ENCODE measurements at places on chromosomes 7 and 10.

DNA sequence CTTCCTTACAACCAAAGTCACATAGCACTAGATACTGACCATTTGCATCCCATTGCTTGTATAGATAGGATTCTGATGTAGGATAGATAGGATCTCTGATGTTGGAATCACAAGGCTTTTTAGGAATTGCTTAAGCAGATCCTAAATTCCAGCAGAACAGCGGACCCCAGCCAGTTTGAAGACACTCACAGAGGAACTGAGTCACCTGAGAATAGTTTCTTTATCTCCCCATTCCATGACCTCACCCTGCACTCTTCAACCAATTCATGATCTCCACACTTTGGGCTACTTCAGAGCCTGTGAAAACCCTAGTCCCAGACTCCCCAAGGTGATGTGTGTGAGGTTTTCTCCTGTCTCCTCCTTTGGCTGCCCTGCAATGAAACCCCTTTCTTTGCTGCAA is 179.4 kb downstream of the CNTNAP2 start:
- ATAC-seq: no peak

GRCh38 chr7:29806208-29806994 is at the start of gene WIPF3:
Gene WIPF3 (plus strand): TSS chr7:29806508. CDS start chr7:29834725, 28,217 bp downstream.
- peak; percentile 84 for ATAC-seq

- no peak for ATAC-seq
These were observed 8.7 kb downstream of the TTYH3 start for GRCh38 chr7:2640482-2640830.

DNA sequence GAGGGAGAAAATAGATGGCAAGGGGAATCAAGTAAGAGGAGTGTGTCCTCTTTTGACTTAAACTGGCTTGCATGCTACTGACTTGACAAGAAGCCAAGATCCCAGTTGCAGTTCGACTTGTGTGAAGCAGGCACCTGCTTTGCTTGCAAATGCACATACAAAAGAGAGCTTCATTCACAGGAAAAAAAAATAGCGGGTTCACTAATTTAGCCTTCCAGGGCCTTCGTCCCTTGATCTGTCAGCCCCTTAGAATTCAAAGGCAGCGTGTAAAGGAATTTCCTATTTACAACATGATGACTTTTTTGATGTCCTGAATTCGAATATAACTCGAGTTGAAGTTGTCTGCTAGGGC is 192.1 kb downstream of the CELF2 start:
- ATAC-seq: no peak

DNA sequence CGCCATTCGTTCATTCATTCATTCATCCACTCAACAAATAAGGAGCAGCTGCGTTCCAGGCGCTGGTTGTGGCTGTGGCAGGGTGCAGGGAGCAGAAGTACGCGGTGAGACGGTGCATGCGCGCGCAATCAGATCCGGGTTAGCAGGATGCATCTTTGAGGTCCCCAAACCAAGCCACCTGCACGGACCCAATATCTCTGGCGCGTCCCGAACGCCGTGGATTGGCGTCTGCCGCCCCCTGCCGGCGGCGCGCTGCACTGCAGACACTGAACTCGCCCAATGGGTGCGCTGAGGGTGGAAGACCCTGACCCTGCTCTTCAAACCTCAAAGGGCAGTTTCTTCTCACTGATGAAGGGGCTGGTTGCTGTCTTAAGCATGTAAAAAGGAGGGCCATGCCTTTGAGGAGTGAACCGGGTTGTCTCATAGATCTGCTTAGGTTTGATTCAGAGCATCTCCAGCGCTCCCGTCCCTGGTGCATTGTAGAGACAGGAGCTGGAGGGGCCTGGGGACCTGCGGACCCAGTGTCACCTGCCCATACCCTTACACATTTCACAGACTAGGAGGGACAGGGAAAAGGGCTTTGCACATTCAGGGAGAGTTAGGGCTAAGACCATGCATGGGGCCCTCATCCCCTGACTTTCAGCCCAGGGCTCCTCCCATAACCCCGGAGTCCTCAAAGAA is 102.5 kb downstream of the RAMP3 start:
- ATAC-seq: peak; percentile 53

- ATAC-seq: no peak
These were observed 139.1 kb downstream of the AHR start for GRCh38 chr7:17437586-17437985.

- no peak for ATAC-seq
These were observed 18.8 kb downstream of the TMEM196 start for GRCh38 chr7:19754521-19755116.

DNA sequence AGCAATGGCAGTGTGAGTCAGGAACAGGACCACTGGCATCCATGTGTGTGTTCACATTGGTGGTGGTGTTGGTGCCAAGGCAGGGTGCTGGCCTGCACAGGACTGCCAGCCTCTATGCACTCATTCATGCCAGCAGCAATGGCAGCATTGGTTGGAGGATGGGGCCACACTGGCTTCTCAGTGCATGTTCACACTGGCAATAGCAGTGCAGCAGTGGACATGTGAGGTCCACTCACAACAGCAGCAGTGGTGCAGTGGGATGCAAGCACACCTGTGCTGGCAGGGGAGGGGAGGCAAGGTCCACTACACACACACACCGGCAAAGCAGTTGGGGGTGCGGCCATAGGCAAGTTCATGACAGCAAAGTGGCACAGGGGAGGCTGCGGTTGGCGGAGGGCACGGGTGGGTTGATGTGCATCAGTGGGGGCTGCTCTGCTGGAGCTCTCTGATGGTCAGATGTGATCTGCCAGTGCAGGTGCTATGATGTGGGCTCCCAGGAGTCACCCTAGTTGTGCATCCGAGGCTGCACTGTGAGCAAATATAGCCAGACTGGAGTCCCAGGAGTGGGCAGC is 57.8 kb upstream of the TNKS2 start:
- ATAC-seq: no peak

- ATAC-seq: peak; percentile 5
These were observed 1.6 kb downstream of the TCF7L2 start for GRCh38 chr10:112951359-112952281.

DNA sequence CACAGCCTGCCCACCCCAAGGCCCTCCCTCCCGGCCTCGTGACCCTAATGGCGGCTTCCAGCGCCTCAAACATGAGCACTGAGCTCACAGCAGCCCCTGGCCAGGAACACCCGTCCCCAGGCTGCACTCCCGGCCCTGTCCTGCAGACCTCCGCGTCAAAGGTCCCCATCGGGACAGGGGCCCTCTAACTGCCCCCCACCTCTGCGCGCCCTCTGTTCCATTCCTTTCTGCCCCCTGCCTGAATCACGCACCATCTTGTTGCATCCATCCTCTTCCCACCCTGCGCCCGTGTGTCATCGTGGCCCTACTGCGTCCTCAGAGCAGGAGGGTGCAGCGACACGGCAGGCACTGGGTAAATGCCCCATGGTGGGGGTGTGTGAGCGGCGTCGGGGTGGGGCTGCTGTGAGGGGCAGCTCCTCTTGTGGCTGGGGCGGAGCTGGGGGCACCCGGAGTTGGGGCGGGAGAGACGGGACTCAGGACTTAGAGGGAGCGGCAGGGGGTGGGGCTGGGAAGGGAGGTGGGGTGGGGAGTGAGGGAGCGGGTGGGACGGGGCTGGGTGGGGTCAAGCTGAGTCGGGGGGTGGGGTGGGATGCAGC is 13.4 kb downstream of the SLC29A4 start:
- ATAC-seq: peak; percentile 73

DNA sequence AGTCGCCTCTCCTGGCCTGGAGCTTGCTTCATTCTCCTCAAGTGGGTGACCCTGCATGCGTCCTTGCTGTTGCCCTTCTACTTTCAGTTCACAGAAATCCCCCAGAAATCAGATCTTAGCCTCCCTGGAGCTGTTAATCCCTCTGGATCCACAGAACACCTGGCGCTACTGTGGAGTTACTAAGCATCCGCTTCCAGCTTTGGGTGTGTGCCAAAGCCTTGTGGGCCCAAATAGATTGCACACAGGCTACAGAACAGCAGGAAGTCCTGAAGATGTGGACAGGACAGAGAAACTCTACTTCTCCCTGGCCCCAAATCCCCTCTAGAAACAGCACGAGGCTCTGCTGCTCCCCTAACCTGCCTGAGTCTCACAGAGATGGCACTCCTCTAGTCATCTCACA is 36.6 kb upstream of the PDLIM1 start:
- ATAC-seq: no peak

DNA sequence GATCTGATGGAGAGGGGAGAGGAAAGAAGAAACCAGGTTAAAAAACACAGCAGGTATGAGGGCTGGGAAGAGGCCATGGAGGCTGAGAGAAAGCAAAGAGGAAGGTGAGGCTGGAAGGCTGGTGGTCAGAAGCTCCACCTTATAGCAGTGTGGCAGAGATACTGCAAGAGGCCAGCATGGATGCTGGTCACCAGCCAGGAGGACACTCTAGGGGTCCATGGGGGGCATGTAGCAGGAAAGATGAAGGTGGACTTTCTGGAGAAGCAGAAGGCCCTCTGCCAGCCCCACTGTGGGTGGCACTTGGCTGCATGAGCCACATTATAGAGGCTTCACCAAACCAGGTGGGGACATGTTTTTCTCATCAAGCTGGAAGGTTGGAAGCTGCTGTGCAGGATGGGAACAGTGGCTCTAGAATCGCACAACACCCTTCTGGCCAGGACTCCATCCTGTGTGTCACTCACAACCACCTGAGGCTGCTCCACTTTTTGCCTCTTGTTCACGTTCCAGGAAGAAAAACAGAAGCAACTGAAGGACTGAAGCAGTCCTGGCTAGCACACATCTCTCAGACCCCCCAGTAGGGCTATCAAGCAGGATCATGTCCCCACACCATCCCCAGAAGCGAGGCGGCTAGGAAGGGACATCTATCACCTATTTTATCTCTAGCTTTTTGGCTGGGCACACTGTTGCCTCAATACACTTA is 587.5 kb upstream of the MGMT start:
- no peak for ATAC-seq

DNA sequence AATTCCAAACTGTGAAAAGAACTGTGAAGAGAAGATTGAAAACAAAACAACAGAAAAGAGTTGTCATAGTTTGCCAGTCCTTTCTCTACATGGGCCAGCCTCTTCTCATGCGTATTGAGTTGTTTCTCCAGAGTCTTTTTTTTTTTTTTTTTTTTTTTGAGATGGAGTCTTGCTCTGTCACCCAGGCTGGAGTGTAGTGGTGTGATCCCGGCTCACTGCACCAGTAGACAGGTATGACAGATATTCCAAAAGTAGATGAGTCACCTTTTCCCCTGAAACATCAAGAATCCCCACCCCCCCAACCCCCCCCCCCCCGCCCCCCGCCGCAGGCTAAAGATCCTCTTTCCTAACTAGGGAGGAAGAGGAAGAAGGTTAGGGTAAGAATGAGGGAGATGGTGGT is 15.6 kb upstream of the KMT2C start:
- no peak for ATAC-seq

DNA sequence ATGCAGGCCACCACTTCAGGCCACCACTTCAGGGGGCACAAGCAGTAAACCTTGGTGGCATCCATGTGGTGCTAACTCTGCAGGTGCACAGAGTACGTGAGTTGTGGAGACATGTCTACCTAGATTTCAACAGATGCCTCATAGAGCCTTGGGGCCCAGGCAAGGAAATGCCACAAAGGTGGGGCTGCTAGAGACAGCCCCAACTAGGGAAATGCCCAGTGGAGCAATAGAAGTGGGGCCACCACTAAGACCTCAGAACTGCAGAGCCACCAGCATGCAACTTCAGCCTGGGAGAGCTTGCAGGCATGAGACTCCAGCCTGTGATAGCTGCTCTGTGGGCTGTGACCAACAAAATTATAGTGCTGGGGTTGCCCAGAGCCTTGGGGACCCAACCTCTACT is 107.6 kb downstream of the DNAJC1 start:
- no peak for ATAC-seq

GRCh38 chr7:112159351-112159750 is 46.8 kb downstream of the DOCK4 start:
- ATAC-seq: no peak

DNA sequence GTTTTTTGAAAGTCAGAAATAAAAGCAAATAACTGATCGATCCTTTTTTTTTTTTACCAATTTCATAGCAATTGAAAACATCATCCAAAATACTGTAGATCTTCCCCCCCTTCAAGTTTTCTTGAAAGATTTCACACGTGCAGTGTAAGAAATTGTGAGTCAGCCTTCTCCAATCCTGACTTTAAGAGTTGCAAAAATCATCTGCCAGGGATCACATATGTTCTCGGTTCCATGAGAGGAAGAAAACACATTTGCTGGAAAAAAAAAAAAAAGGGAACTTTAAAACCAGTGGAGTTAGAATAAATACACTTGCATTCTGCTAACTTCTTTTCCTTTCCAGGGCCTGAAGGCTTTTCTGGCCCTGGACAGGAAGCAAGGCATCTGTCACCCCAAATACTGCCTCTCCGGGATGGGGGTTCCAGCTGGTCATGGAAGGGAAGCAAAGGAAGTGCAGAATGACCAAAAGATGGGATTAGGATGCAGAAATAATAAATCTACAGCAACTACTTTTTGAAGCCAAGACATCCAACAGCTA is 198.4 kb upstream of the KIAA1217 start:
- ATAC-seq: no peak

DNA sequence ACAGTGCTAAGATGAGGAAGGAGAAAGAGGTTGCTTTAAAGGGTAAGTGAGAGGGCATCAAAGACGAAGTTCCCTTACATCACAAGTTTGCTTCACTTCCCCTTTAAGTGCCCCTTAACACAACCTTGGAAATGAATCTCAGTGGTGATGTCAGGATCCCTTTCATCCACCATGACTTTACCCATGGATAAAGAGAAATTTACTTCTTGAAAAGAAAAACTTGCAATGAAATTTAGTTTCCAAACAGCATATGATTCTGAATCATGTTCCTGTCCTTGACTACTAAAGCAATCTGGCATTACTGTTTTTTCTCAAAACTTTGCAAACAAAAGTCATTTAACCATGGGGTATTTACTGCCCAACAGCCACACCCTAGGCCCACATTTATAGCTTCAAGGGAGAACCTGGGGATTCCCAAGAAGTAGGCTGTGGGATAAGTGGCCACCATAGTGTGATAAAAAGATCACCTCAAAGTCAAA is 135.9 kb downstream of the ITGB8 start:
- no peak for ATAC-seq

DNA sequence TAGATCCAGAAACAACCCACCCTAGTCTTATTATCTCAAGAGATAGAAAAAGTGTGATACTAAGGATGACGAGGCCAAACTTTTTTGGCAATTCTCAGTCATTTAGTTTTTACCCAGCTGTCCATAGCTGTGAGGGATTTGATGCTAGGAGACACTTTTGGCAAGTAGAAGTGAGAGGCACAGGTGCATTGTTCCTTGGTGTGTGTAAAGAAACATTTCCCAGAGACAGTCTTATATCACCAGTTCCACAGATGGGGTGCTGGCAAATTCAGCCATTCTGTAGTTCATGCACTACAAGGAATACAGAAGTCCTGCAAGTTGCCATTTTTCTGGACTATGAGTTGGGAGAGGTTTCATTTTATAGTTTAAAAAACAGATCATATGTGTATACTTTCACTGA is 403.3 kb upstream of the GHITM start:
- no peak for ATAC-seq

Measured in motor neuron (in vitro differentiated cells).